ENCODE measurements at places on chromosomes 11 and 22. TPM values are rescaled to one million over a fixed set of nuclear protein-coding genes. Genes with fewer than 3 reads are reported as not detected.

GRCh38 chr11:10022764-10023163 is 271.3 kb downstream of the SBF2 start:
- DNase-seq: no peak

- peak; percentile 71 for DNase-seq
Measured at GRCh38 chr22:19891317-19892256, 36.9 kb upstream of the GNB1L start.

GRCh38 chr11:80827781-80828180 is 1387.0 kb upstream of the TENM4 start:
- no peak for DNase-seq

DNA sequence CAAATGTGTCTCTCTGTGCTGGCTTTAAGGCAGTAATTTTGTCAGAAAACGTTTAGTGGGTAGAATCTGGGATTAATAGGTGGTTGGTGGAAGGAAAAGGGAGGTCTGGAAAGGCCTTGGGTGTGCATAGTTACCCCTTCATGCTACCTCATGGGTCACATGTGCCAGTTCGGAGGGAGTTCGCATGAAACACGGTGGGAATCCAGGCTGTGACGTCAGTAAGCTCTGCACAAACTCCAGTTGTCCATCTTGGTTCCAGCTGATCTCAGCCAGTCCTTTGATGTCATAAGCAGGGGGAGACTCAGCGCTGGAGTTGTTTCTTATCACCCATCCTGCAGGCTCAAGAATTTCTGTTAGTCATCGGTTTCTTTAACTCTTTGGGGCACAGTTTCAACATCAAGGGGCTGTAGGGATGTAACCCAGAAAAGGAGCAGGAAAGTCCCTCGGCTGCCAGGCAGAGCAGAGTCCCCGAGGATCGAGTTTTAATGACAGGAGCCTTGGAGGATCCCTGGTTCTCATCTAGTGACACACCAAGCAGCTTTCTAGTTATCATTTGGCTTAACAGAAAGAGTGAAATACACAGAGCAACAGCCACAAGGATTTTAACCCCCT is 28.9 kb downstream of the MOV10L1 start:
- DNase-seq: peak; percentile 10

DNA sequence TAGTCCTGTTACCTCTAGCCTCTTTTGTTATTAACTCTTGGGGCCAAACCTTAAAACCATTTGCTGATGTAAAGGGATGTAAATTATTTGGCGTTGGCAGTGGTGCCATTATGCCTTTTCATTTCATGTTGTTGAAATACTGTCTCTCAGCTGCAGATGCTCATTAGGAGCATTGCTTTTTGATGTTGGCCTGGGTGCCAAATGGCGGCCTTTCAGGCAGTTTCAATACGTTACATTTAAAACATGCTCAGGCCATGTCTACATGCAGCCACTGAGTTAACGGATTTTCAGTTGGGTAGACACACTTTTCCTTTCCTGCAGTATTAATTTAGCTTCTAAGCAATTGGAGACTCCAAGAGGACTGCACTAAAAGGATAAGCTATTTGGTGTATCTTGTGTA is 5.3 kb downstream of the NCAM1 start:
- no peak for DNase-seq

DNA sequence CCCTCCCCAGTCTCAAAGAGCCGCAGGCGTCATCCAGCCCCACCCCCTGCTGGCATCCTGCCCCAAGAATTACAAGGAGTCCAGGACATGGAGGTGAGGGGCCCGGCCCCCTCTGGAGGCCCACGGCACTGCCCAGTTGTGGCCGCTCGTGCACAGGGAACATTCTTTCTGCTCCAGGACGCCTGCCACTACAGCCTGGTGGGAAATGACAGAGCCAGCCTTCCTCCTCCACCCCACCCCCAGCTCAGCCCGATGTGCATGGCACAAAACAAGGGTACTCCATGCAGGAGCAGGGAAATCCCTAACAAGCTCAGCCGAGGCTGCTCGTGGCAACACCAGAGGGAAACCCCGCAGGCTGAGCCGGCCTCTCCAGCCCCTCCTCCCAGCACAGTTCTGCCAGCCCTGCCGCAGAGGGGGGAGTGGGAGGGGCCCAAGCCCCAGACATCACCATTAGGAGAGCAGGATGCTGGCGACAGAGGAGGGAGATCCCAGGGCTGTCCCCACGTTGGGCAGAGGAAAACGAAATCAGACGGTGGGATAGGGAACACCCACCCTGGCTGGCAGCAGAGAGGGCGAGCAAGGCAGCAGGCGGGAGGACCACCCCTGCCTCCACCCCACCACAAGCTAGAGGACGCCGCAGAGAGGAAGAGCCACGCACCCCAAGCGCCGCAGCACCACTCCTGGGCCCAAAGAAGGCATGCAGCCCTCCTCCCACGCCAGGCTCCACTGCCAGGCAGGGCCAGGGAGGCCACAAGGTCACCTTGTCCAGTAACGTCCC is 10.0 kb downstream of the IGSF9B start:
- DNase-seq: no peak

DNA sequence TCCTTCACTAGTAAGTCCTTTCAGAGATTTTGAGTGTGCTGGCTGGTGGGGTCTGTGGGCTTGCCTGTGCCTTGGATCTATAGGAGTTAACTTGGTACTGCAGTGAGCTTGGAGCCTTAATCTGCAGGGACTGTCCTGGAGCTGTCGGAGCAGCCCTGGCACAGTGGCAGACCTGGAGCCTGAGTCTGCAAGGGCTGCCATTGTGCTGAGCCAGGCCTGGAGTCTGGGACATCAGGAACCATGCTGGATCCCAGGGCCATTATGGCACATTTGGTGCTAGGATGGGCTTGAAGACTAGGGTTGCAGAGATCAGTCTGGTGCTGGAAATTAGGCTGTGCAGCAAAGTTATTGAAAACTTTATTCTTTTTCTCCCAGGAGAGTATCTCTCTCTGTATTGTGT is 665.4 kb downstream of the METTL15 start:
- no peak for DNase-seq

DNA sequence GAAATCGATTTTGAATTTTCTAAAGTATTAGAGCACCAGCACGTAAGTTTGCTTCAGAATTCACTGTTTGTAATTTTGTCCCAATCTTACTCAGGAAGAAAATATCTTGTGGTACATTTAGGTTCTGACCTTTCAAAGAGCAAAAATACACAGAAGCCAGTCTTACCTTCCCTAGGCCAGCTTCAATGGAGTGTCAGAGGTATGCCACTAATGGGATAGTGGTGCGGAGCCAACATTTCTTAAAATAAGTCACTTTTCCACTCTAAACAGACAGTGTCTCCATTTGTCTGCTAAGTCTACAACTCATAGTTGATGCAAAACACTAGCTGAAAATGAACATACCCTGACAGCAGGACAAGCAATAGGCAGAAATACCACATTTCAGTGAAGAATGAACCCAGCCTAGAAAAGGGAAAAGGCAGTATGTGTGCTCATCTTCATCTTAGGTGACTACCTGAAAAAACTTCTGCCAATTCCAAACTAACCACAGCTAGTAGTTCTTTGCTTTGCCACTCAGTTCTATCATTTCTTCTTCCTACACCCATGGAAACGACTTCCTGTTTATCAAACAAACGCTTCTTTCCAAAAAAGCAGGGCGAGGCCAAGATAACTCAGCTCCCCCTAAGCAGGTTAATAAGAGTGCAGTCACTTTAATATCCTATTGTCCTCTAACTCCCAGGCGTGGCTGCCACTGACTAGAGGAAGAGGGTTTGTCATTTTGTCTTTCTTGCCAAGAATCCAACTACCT is 94.0 kb upstream of the APOA1 start:
- no peak for DNase-seq

- DNase-seq: no peak
Measured at GRCh38 chr11:33631749-33632091, 68.9 kb downstream of the C11orf91 start.

GRCh38 chr11:123568367-123568870 is 86.0 kb downstream of the SCN3B start:
- DNase-seq: no peak

GRCh38 chr11:121291319-121291718 is 1.3 kb upstream of the SC5D start:
- no peak for DNase-seq

DNA sequence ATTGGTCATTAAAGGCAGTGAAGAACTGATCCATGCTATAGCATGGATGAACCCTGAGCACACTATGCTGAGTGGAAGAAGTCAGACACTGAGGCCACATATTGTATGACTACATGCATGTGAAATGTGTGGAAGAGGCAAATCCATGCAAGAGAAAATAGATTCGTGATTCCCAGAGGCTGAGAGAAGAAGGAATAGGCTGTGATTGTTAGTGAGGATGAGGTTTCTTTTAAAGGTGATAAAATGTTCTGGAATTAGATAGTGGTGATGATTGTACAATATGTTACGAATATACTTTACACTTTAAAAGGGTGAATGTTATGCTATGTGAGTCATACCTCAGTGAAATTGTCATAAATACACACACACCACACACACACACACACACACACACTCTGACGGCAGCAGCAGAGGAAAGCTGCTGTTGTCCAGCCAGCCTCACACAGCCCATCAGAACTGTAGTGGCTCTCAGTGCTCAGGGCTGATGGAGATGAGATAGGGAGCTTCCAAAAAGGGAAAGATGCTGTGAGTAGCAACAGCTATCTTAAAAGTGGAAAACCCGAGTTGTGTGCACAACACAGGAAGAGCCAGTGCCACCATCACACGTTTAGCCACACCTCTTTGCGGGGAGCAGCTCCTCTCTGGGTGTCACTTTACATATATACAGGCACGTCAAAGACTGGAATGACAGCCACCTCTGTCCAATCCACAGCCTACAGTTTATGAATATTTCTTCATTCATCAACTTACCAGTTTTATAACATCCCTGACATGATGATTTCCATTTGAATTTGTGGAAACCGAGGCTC is 153.0 kb downstream of the SPATA19 start:
- no peak for DNase-seq

- DNase-seq: no peak
Measured at GRCh38 chr11:31690041-31690440, 121.1 kb downstream of the PAX6 start.

DNA sequence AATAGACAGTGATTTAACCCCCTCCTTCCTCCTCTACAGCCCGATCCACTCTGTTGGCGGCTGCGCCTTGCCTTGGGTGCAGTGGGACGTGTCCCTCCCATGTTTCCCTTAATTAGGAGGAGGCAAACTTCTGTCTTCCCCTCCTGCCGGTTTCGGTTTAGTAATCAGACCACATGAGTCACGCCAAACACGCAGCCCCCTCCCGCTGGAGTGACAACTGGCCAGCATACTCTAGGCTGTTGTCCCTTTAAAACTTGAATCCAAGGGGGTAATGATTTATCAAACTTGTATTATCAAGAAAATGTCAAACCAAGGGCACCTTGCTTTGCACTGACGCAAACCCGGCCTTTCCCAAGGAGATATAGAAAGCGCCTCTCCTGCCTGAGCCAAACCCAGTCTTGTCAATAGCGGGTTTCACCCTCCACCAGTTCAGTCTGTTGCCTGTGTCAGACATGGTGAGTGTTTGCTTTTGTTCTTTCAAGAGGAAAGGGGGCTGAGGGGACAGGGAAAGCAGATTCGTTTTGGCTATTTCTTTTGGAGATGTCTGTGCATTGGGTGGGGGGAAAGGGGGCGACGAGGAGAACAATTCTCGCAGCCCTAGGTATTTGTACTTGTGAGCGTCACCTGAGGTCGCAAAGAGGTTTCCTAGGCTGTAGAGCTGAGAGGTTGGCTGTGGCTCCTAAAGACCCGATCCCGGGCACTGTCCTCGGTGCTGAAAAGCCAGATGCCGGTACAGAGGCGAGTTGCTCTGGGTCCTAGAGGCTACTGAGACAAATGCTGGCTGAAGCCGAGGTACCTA is at the start of gene SLC6A5:
Gene SLC6A5 (plus strand): TSS at position 388 of the 799 bp plus-strand sequence. CDS start 65 bp downstream, at position 453.
- DNase-seq: peak; percentile 25

- no peak for DNase-seq
Measured at GRCh38 chr22:23529166-23530103, 50.7 kb downstream of the IGLL1 start.

DNA sequence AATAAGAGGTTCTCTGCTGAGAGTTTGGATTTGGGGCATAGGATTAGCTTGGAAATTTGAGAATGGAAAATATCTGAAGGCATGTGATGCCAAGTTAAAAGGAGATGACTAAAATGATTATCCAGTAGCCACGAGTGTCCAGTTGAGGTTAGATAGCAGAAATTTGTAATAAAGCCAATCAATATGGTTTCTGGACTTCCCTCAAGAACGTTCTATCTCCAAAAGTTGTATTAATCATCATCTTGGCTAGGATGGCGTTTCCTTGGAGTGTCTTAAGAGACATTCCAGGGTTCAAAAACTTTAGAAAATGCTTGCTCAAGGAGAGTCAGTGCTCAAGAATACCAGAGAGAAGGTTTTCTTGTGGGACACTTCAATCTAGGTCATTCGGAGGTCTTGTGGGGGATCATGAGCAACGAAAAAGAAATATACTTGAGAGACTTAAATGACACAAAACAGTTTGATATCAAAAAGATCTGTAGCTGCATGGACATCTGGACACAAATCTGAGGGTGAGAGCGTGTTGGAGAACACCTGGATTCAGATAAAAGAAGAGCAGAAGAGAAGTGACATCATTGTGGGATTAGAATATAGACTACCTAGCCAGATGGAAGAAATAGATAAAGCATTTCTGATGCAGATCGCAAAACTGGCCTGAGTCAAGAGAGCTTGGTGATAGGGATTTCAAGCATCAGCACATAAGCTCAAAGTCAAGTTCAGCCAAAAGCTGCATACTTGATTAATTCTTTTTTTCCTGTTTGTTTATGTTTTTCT is 97.7 kb downstream of the ARFGAP2 start:
- DNase-seq: no peak

DNA sequence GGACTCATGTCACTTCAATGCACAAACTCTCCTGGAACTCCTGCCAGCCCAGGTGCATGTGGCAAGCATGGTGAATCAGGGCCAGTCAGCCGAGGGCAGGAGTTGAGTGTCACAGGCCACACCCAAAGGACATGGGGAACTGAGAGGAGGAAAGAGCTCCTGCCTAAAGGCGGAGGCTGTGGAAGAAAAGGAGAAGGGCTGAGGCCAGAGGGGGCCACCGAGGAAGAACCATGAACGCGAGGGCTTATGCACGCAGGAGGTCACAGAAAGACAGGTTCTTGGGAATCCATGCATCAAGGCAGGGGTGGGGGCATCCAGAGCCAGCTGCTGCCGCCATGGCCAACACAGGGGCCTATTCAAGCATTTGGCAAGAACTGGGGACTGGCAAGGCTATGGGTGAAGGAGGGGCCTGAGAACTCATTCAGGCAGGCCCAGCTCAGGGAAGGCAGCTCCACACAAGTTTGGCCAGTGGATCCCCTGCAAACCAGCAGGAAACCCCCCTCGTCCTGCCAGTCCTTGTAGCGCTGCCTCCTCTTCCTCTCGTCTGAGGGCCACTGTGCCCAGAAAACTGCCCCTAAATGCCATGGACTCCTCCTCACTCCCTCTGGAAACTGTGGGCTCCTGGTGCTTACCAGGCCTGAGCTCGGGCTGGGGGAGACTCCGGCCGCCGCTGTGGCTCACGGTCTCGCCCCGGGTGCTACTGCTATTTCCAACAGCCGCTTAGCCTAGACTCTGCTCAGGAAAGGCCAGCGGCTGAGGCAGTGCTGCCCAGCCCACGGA is 15.4 kb downstream of the PPM1F start:
- DNase-seq: no peak

- DNase-seq: peak; percentile 54
Measured at GRCh38 chr11:118916842-118917388, 8.8 kb downstream of the BCL9L start.

- DNase-seq: no peak
Measured at GRCh38 chr11:35182317-35182939, 43.5 kb downstream of the CD44 start.

ACTN3 gene
- polyA plus RNA-seq: 0.09 TPM

PLEKHA7 gene
- polyA plus RNA-seq: 18.7 TPM

LUZP2 gene
- not detected for polyA plus RNA-seq

ZNF214 gene
- polyA plus RNA-seq: 0.42 TPM

MRGPRE gene
- polyA plus RNA-seq: not detected
